ENCODE measurements at places on chromosomes 6 and 20.

- no peak for DNase-seq
These were observed 309 bp upstream of the ABRACL start for GRCh38 chr6:139028215-139028657.

DNA sequence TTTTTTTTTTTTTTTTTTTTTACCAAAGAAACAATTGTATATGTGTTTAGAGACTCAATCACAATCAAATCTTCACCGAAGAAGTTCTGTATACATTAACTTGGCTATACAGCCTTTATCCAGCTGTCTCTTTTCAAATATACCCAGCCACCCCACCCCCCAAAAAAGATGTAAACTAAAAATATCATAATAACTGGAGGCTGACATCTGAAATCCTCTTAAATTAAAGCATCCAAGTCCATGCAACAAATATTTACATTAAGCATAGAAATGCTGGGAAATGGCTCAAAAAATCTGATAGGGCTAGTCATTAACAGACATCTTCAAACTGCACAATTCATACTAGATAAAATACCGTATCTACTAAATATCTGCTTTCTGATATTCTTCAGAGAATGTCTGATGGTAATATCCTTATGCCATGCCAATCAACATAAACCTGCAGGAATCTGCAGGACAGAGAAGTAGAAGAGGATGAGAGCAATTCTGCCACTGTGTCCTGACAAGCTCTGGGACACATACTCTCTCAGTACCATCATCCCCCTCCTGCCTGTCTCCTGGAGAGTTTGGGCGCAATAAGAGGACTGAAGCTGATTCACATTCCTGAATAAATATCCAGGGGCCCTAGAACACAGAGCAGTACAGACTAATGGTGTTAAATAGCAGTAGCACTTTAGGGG is 152.4 kb downstream of the KIF6 start:
- DNase-seq, result no peak

GRCh38 chr6:156710479-156710878 is 66.7 kb upstream of the ARID1B start:
- no peak for DNase-seq

DNA sequence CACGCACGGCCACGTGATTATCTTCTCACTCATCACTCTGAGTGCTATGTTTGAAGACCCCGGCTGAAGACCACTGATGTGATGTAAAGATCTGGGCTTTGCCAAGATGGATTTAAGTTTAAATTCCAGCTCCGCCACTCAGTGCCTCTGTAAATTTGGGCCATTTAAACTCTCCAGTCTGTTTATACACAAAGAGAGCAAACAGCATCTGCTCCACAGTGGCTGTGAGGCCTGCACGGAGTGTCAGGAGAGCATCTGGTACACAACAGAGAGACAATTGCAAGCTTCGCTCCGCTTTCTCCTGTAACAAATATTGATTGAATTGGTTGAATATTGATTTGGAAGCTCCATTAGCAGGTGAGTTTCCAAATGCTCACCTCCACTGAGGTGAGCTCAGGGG is 80.5 kb upstream of the FRMD1 start:
- no peak for DNase-seq

- peak; percentile 54 for DNase-seq
These were observed 1.4 kb downstream of the QKI start for GRCh38 chr6:163415620-163416556.

- no peak for DNase-seq
These were observed 229.8 kb downstream of the HIVEP2 start for GRCh38 chr6:142714951-142715785.

DNA sequence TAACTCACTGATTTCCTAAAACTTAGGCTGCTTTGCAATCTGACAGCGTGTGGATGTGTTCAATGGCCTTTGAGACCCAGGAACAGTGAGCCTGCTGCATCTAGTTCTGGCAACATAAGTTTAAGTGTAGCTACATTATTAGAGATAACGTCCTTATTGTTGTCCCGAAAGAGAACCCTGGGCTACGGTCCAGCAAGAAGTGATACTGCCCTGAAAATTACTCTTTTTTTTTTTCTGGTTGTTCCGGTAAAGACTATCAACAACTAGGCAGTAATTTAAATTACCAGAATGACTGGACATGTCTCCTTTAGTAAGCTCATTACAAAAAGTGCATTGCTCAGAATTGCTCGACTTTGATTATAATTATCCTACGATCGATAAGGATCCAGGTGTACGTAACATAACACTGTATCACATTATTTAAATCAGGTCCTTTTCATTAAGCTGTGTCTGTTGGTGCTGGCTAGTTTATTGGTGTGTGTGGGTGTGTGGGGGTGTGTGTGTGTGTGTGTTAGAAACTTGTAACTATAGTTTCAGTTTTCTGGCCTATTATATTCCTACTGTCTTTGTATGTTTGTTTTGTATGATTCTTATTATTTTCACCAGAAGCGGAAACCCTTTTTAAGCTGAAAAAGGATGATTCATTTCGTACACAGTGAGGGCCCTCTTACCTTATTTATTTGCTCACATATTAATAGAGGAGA is 3.0 kb downstream of the TSHZ2 start:
- peak; percentile 55 for DNase-seq

DNA sequence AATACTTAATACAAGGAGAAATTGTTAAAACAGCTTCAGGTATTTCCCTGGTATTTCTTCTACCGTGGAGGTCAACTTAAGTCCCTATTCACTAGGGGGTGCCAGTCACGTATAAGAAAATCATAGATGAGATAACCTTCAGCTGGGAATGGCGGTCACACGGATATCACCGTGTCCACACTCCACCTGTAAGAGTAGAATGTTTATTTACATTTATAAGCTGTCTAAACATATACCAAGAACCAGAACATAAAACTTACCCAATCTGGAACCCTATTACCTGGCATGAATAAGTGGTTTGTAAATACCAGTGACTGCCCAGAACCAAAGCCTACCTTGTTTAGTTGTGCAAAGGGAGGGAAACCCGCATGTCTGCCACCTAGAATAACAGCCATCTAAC is 1.9 kb upstream of the ELOVL4 start:
- peak; percentile 75 for DNase-seq

- peak; percentile 87 for DNase-seq
These were observed 24.6 kb downstream of the HBS1L start for GRCh38 chr6:135030056-135030473.

DNA sequence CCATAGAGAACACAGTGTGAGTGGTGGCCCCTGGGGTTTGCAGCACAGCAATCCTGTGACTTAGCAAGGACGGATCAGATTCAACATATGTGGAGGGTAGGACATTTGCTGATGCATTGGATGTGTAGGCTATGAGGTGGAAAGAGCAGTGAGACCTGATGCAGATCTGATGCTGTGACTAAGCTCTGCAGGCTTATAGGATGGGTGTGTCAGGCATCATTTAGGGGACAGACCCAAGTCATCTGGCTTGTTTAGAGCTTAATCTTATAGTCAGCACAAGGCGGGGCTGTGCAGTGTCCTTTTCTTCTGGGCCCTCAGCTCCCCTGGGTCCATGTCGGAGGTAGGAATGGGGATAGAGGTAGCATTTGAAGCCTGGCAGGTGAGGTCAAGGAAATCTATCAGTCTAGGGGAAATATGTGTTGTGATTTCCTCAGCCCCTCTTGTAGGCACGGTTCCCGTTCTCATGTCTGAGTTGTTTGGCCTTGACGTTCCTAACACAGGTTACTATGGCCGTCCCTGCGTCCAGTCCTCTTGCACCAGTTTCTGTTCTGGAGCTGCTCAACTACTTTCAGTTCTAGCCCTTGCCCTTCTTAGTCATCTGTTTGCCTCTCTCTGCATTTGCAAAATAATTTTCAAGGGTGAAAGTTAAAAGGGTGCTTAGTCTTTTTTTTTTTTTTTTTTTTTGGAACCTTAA is 15.6 kb upstream of the MAPRE1 start:
- no peak for DNase-seq

- DNase-seq, result no peak
These were observed 24.5 kb downstream of the PLCG1 start for GRCh38 chr20:41161886-41162285.

DNA sequence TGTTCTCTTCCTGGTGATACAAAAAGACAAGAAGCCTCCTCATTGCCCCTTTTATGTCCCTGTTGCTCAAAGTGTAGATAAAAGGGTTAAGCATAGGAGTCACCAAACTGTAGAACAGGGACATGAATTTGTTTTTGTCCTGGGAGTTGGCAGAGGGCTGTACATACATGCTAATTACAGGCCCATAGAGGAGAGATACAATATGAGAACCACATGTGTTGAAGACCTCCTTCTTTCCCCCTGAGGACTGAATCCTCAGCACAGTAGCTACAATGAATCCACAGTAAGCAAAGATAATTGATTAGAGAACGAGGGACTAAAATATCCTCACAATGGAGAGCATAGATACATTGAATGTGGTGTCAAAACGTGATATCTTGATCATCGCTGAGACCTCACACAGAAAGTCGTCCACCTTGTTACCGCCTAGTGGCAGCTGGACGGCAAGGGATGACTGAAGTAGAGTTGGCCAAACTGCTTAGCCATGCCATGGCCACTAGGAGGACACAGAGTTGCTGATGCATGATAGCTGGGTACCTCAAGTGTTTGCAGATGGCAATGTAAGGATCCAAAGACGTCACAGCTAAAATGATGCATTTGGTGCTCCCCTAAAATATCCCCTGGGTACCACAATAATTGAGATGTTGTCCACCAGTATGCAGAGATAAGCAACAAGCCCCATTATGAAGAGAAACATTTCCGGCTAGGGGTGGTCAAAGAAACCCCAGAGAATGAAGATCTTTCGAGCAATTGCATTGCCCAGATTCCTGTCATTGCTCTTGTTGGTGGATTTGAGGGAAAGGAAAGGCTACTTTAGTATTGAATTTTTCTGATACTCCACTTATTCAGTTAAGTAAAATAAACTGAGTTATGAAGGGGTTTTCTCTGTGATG is 15.0 kb downstream of the OR2B3 start:
- DNase-seq, result peak; percentile 25
